ENCODE measurements at places on chromosomes 1 and 21. TPM values are rescaled to one million over a fixed set of nuclear protein-coding genes. Genes with fewer than 3 reads are reported as not detected.

The SLC1A7 gene
- total RNA-seq = 0.37 TPM

The OR2T33 gene
- total RNA-seq = not detected

The C8A gene
- total RNA-seq = not detected

GRCh38 chr1:37931102-37931360 is 15.8 kb downstream of the INPP5B start:
- DNase-seq = peak; percentile 12

DNA sequence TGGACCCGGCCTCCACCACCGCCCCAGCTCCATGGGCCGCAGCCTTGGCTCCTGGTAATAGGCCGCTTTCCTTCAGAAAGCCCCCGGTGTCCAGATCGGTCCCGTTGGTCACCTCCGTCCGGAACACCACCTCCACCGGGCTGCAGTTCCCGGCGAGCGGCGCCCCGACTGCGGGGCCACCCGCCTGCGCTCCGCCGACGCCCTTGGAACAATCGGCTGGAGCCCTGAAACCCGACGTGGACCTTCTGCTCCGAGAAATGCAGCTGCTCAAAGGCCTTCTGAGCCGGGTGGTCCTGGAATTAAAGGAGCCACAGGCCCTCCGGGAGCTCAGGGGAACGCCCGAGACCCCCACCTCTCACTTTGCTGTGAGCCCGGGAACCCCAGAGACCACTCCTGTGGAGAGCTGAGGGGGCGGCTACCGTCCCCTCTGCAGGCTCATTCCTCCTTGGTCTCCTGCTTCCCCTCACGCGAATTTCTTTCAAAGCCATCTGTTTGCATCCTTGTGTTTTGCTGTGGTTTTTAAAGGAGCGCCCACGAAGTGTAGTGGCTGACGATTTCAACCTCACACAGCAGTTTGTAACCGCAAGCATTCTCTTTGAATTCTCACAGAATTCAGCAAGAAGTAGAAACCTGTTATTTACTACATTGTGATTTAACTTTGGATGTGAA is 6.0 kb downstream of the FCRLB start:
- DNase-seq = peak; percentile 12

DNA sequence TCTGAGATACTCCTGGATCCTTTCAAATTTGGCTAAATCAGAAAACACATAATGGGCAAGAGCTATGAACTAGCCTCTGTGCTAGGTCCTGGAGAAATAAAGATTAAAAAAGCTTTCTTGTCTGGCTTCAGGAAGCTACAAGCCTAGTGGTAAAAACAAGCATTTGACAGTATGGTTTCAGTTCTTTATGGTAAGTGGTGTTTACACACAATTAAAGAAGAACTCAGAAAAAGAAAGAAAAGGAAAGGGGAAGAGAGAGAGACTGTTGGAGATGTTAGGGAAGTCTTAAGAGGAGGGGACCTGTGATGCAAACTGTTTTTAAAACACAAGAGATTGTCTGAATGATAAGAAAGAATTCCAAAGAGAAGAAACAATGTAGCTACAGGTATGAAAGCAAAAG is 1.8 kb downstream of the OR10J1 start:
- DNase-seq = no peak

- no peak for DNase-seq
Measured at GRCh38 chr1:201625226-201625761, 86.4 kb downstream of the NAV1 start.

DNA sequence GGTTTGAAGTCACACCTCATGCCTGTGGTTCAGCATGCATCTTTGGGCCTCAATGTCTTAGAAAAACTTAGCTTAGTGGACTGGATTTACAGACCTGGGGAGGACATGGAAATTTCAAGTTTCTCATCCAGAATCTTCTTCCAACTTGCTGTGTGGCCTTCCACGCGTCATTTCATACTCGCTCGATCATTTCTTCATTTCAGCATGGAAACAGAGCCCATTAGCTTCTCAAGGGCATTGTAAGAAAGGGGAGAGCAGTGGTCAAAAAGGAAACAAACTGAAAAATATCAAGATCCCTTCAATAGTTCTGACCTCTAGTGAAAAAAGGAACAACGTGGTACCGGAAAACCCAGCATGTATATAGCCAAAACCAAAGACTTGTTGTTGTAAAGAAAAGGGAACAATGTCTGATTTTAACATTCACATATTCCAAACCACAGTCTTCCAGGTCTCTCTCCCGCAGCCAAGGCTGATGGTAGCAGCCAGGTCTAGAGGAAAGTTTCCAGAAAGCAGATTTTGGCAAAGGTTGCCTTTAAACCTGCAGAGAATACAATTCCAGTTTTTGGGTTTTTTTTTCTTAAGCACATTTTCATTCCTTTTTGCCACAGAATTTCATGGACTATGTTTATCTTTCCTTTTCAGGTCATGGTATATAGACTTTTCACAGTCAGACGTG is 97.0 kb upstream of the CDC42BPA start:
- DNase-seq = no peak
